ENCODE measurements at places on chromosomes 2 and 18.

DNA sequence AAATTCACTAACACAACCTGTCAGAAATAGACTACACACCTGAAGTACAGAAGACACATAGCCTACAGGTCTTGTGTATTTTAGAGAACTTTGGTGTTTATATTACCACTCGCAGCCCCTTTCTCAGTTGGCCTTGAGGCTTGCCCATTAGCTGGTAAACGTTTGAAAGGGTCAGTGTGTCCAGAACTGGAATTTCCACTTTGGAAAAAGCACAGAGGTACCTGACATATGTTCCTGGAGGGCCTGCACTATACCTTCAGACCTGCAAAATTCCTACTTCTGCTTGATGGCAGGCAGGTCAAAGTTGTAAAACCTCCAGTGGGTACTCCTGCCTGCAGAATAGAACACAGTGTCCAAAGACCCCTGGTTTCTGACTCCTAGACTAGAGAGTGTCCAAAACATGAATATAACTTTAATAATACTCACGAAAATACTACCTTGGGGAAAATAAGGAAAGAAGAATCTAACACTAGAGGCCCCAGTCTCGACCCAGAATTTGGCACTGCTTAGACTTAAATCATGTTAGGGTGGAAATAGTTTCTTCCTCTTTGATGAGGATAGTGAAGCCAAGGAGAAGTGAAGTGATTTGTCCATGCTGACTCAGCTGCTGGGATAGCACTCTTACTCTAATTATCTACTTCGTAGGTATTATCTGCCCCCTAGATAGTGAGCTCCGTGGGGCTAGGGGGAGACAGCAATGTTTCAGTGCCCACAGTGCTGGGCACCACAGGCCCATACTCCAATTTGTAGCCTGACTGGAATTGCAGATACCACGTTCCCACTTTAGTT, 2.8 kb downstream of the KCTD1 start:
- no peak for DNase-seq

- DNase-seq, result no peak
Observed at GRCh38 chr2:237276716-237277490, 137.1 kb downstream of the COL6A3 start.

- peak; percentile 78 for DNase-seq
Observed at GRCh38 chr2:26745609-26746327, 18.3 kb upstream of the SLC35F6 start.

DNA sequence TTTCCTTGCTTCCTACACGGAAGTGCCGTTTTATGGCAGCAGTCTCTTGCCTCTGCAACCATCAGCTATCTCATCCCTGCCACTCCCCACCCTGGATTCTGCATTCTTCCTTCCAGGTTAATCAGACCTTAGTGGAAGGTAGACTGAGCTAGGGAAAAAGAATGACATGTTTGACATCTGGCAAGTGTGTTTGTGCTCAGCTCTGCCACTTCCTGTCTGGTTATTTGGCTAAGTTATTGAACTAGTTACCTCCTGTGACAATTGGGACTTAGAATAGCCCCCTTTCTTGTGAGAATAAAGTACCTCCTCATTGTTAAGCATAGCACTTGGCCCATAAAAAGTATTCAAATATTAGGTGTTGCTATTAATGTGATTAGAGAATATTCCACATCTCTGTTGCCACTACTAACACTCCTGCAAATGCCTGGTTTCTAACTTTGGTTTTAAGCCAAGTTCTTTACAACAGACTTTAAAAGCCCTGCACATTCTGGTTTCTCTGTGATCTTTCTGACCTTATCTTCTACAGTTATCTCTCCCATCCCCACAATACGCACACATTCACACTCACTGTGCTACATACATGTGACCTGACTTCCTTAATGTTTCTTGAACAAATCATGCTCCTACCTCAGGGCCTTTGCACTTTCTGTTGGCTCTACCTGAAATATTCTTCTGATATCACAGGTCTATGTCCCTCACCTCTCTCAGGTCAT, 10.8 kb upstream of the MAPRE2 start:
- no peak for DNase-seq

DNA sequence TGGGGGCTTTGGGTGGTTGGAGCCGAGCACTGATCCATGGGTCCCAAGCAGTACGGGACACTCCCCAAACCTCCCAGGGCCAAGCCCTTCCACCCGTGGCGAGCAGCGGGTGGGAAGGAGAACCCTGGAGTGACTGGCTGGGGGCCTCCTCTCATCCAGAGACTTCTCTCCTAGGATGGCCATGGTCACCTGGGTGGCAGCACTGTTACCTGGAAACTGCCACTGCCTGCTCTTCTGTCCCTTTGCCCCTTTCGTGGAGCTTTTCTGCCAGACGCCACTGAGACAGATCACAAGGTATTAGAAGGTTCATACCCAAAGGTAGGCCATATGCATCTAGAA, 26.9 kb downstream of the CENPO start:
- no peak for DNase-seq

DNA sequence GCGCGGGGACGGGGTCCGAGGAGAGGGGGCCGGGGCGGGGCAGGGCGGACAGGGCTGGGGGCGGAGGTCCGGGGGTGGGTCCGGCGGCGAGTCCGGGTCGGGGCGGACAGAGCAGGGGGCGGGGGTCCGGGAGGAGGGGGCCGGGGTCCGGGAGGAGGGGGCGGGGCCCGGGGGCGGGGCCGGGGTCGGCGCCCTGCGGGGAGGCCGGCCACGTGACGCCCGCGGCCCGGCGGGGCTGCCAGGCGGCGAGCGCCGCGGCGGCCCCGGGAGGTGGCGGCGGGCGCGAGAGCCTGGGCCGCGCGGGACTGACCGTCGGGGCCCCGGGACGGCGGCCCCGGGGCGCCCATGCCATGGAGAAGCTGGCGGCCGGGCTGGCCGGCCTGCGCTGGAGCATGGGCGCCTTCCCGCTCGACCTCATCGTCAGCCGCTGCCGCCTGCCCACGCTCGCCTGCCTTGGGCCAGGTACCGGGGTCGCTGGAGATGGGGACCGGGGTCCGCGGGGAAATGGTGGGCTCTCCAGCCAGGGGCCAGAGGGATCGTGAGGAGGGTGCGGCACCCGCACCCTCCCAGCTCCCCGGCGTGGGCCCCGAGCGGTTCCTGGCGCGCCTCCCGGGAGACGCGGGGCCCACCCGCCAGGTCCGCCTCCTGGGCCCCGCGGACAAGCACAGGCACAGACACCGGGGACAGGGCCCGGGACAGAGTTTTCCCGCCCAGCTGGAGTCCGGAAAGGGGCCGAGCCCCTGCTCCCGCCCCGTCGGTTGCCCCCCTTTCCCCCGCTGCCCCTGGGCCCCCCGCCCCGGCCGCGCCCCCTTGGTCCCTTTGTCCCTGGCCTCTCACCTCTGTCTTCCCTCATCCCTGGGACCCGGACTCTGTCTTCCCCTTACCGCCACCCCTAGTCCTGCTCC, at the start of gene GAREM2:
Gene GAREM2 (plus strand): TSS at position 218 of the 905 bp plus-strand sequence. CDS start 133 bp downstream, at position 351.
- no peak for DNase-seq

GRCh38 chr2:210128961-210129360, 42.2 kb downstream of the KANSL1L start:
- no peak for DNase-seq

GRCh38 chr2:106561356-106561755, 74.2 kb downstream of the CD8B2 start:
- no peak for DNase-seq

DNA sequence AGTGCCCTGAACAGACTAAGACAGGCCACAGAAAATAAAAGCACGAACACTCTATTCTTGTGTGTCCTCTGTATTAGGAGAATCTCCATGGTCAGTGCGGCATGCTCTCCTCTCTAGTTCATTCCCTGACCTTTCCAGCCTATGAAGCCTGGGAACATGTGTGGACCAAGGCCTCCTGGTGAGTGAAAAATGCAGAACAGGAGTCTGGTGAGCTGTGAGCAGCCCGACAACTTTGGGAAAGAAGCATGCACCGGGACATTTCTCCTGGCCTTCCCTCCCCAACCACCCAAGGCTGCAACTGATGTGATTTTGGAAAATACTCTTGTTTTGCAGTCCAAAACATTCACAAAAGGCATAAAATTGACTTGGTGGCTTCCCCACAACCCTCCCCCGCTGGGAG, 878.3 kb upstream of the ID2 start:
- no peak for DNase-seq

GRCh38 chr2:11224887-11225286, 69.6 kb downstream of the SLC66A3 start:
- no peak for DNase-seq

GRCh38 chr18:58363767-58364540, 264.9 kb downstream of the ALPK2 start:
- peak; percentile 67 for DNase-seq
